Natural killer cell (primary cell): ENCODE measurements at places on chromosomes 7 and 10. TPM values are rescaled to one million over a fixed set of nuclear protein-coding genes. Genes with fewer than 3 reads are reported as not detected.

The SPDYE1 gene
- total RNA-seq = 0.24 TPM

The PROSER2 gene
- total RNA-seq = 1.1 TPM

The HDAC9 gene
- total RNA-seq = 19.1 TPM

The TMEM184A gene
- not detected for total RNA-seq

The CYP2C19 gene
- total RNA-seq = not detected

The SORBS1 gene
- total RNA-seq = 2.8 TPM

The RBM20 gene
- total RNA-seq = 0.35 TPM

The OR9A2 gene
- total RNA-seq = not detected

The TACC2 gene
- not detected for total RNA-seq

The MCM10 gene
- total RNA-seq = 2.9 TPM

The OR6B1 gene
- total RNA-seq = not detected

The UCMA gene
- total RNA-seq = not detected

The NKX1-2 gene
- total RNA-seq = not detected

The GNB2 gene
- total RNA-seq = 194 TPM

The STEAP2 gene
- total RNA-seq = not detected

The ACSL5 gene
- 53.7 TPM for total RNA-seq

The GHRHR gene
- not detected for total RNA-seq

The ACTL6B gene
- total RNA-seq = not detected

The MBLAC1 gene
- total RNA-seq = 2.8 TPM

The ENKUR gene
- 0.73 TPM for total RNA-seq

The DRGX gene
- total RNA-seq = not detected

The EMX2 gene
- total RNA-seq = not detected
